ENCODE measurements at places on chromosomes 3 and 15.

- DNase-seq, result no peak
Measured at GRCh38 chr15:77837649-77838025, 204.9 kb upstream of the LINGO1 start.

- DNase-seq, result no peak
Measured at GRCh38 chr15:94057305-94057704, 174.1 kb upstream of the MCTP2 start.

DNA sequence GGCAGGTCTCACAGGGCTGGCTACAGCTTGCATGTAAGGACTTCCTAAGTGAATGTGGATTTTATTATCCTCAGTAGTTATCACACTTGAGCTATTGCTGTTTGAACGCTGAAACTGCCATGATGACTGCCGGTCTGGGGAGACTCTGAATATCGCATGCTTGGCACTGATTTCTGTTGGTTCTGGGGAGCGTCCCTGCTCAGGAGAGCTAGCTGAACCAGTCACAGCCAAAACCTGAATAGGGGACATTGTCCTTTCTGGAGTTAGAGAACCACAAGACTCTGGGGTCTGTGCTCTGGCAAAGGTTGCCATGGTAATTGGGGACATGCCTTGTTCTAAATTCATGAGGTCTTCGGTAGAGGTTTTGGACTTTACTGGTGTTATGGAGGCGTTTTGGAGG, 30.8 kb downstream of the CMSS1 start:
- DNase-seq, result no peak

GRCh38 chr15:50353251-50353974, 1.6 kb downstream of the GABPB1 start:
- DNase-seq, result peak; percentile 73

GRCh38 chr3:68676136-68676535, 256.2 kb downstream of the TAFA4 start:
- no peak for DNase-seq

- no peak for DNase-seq
Measured at GRCh38 chr3:52191663-52192062, 6.3 kb upstream of the ALAS1 start.

GRCh38 chr15:66047321-66048024, 178.2 kb downstream of the RAB11A start:
- no peak for DNase-seq

- DNase-seq, result peak; percentile 69
Measured at GRCh38 chr15:67839499-67839928, 331 bp downstream of the RNU6-1 start.

GRCh38 chr3:84991422-84991900, 32.7 kb downstream of the CADM2 start:
- no peak for DNase-seq

GRCh38 chr3:89426060-89426459, 318.6 kb downstream of the EPHA3 start:
- no peak for DNase-seq

Measured in kidney tubule cell (primary cell).